ENCODE measurements at places on chromosomes 2 and 18.

DNA sequence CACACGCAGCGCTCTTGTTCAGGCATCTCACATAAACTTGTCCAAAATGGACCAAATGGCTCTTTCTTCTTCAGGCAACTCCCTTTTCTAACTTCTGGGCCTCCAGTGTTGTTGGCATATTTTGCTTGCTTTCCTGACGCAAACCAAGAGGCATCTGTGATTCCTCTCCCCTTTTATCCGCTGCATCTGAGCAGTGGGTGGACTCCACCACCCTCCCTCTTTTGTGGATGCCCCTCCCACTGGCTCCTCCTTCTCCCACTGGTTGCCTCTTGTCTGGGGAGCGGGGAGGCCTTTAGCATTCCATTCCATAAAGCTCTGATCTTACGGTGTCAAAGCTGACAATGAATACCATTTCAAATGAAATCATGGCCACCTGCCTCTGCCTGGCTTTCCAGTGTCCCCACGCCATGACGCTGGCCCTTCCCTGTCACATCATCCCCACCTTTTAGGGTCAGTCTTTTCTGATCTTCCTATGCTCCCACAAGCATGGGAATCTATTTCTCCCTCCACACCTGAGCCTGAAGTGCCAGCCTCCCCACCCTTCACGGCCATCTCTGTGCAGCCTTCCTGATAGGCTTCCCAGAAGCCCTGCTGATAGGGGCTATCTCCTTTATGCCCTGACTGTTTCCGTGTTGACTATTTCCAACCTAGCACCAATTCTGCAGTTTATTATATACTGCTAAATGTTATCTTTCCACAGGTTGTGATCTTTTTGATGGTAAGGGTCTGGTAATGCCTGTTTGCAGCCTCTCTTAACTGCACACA lies 51.5 kb downstream of the RPL37A start:
- no peak for DNase-seq

DNA sequence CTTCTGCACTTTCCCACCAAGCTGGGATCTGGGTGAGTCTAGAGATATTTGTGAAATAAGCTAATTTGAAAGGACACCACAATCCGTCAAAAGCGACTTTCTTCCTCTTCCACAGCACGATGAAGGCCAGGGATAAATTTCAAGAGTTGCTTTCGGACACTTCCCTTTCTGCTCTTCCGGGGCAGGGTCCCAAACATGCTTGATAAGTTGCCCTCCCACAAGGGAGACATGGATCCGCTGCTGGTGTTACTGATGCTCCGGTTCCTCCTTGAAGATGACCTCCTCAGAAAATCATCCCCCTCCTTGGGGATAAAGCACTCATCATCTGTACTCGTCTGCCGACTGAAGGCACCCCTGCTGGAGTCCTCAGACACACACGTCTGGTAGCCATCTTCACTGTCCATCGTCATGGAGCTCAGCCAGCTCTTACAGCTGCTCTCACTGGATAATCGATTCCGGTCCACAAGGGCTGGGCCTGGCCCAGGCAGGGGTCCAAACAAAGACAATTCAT lies 28.2 kb downstream of the CYTIP start:
- no peak for DNase-seq

DNA sequence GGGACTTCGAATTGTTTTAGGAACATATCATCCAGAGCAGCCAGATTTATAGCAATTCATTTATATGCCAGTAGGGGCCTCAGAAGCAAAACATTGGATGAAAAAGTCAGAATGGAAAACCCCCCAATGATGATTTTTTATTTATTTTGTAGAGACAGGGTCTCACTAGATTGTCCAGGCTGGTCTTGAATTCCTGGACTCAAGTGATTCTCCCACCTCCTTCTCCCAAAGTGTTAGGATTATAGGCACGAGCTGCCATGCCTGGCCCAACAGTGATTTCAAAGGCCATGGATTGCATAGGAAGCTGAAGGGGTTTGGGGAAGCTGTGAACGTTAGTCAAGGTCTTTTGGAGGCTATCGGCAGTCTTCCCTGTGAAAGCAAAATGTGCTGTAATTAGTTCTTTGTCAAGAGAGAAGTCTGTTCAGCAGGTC lies 21.9 kb upstream of the MCFD2 start:
- no peak for DNase-seq

- DNase-seq, result no peak
Measured at GRCh38 chr2:179455824-179456223, 191.2 kb upstream of the SESTD1 start.

DNA sequence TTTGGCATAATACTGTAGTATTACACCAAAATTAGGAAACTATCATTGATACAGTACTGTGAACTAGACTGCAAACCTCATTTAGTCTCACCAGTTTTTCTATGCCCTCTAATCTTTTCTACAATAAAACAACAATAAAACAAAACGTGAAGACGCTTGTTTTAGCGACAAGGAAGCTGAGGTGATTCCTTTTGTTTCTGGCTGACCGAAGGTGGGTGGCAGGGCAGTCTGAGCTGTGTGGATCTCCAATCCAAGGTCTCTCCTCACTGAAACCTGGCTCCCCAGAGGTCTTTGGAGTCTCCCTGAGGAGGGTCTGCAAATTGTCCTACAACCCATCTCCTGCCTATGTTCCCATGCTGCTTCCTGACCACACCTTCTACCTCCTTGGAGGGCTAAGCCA lies 59.3 kb downstream of the ARMC9 start:
- DNase-seq, result no peak

DNA sequence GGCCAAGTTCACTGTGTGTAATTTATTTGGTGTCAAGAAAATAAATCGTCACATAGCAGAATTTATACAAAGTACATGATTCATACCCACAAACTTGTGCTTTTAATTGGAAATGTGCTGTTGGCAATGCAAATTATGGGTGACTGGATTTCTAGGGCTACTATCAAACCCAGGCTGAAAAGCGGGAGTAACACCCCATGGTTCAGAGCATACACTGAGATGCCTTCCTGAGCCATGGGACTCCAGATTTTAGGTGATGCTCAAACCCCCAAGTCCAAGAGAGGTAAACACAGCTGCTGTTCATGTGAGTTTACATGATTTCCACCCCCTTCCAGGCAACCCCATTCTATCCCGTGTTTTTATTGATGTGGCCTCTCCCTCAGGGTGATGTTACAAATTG lies 565.9 kb upstream of the ID2 start:
- DNase-seq, result no peak

DNA sequence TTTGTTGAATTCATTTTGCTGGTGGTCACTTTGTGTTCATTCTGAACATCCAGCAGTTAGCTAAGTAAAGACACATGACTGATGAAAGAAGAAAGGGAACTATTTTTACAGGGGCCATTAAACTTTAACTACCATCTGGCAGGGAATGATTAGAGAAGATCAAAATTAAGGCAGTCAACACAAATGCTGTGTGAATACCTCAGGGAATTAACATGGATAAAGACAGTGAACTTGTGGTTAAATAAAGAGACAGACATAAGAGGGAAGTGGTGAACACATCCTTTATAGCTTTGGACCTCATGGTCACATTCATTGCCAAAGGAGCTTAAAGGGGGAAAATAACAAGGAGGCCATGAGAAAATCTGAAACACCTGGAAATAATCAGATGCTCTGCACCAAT lies 52.6 kb upstream of the ATP5MC3 start:
- DNase-seq, result no peak

DNA sequence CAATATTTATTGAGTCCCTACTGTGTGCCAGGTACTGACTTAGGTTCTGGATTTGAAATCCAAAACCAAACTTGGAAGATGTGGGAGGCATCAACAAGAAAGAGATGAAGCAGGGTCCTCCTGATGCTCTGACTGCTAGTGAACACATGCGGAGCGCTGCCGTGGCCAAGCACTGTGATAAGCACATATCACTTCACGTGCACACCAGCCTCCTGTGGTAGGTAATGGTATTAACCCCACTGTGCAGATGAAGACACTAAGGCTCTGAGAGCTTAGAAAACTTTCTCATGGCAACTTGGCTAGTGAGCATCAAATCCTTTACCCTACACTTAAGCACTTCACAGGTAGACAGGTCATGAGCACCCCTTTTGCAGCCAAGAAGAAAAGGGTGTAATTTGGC lies 216.1 kb downstream of the HAUS1 start:
- DNase-seq, result no peak

DNA sequence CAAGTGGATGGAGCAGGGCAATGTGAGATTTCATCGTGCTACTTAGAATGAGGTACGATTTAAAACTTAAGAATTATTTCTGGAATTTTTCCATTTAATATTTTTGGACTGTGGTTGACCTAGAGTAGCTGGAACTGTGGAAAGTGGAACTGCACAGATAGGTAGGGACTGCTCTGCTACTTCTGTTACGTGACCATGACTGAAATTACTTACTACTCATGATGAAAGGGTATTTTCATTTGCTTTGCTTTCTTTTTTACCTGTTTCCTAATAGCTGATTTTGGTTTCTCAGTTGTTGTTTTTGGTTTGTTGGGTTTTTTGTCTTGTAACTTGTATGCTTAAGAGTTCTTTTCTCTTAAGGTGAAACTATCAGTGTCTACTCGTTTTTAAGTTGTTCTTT lies 11.4 kb downstream of the UBE2E3 start:
- DNase-seq, result no peak

DNA sequence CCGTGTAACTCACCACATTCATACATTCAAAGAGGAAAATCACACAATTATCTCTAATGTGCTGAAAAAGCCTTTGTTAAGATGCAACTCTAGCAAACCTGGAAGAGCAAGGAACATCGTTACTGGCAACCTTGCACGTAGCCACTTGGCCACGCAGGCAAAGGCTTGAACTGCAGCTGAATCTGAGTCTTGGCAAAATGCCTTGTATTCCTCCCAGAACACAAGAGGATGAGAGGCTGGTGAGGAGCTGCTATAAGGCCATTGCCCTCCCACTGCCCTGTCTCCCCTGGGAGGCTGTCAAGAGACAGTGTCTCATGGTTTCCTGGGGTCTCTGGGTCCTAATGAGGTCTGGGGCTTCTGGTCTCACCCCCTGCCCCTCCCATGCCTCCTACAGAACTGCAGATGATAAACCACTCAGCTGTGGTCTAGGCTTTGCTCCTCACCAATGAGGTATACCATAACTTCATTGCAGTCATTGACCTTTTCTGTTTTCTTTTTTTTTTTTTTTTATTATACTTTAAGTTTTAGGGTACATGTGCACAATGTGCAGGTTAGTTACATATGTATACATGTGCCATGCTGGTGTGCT lies 141.4 kb downstream of the SPP2 start:
- no peak for DNase-seq
